ENCODE measurements at places on chromosomes 2 and 18.

DNA sequence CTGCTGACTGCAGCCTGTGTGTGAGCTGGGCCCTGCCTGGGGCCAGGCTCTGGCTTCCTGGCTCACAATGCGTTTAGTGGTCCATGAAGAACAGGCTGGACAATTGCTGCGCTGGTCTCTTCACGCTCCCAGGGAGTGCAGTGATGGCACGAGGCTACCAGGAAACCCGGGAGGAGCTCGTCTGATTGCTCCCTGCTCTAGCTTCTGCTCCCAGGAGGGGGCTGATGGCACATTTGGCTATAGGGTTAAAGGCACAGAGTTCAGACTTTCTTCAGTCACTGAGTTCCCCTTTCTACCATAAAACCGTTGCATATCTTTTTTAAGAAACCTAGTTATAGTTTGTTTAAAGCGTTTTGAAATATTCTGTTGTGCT is 60.1 kb downstream of the KCNF1 start:
- peak; percentile 32 for DNase-seq

GRCh38 chr2:224101820-224102630 is 62.9 kb upstream of the SERPINE2 start:
- DNase-seq, result peak; percentile 85

DNA sequence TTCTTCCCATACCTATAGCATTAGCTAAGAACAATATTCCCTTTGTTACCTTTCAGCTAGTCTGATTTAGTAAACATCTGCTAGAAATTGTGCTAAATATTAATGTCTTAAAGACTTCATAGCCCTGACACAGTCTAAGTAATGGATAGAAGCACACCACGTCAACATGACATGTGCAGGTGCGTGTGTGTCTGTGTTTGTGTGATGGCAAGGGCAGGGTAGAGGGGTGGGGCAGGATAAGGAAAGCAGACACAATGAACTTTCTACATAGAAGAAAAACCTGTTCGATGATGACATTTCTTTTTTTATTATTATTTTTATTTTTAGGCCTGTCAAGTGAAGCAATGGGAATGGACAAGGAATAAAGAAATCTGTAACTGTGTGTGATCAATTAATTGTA is 223.3 kb downstream of the NOL4 start:
- no peak for DNase-seq

- DNase-seq, result no peak
Observed at GRCh38 chr2:53098696-53099078, 668.9 kb upstream of the CHAC2 start.

DNA sequence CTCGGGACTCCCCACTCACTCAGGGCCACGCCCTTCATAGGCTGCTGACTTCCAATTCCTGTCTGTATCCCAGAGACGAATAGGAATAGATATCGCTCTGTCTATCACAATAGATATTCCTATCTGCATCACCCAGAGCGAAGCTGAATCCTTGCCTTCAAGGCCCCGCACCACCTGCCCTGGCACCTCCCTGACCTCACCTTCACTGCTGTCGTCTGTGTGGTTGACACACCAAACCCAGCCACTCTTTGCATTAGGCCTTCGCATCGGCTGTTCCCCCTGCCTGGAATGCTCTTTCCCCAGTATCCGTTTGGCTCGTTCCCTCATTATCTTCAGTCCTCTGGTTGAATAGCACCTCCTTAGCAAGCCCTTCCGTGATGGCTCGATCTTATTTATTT is 43.5 kb downstream of the ATOH8 start:
- DNase-seq, result no peak

- no peak for DNase-seq
Observed at GRCh38 chr2:130820279-130820861, 16.3 kb upstream of the ARHGEF4 start.

GRCh38 chr2:192437653-192438052 is 242.9 kb upstream of the TMEFF2 start:
- no peak for DNase-seq

- DNase-seq, result no peak
Observed at GRCh38 chr2:213246497-213247281, 37.6 kb upstream of the SPAG16 start.

DNA sequence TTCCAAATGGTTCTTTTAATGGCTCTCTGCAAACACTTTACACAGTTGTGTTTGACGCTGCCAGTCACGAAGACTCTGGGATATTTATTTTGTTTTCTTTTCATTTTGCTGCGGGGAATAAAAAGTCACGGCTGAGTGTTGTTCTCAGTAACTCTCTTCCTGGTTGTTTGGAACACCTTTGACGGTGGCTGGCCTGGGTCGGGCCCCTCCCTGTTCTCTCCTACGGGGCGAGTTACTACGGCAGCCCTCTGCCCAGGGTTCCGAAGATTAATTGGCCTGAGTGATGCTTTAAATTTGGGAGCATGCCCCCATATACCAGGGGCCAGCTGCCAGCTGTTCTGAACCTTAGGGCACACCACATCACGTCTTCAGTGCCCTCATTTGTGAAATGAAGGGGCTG is 84.7 kb downstream of the GATA6 start:
- no peak for DNase-seq
